ENCODE measurements at places on chromosomes 3 and 15. TPM values are rescaled to one million over a fixed set of nuclear protein-coding genes. Genes with fewer than 3 reads are reported as not detected.

GOLGA8M gene
- total RNA-seq = 0.75 TPM

CDCP1 gene
- 3.7 TPM for total RNA-seq

KCNH8 gene
- not detected for total RNA-seq

CADM2 gene
- 0.14 TPM for total RNA-seq

OIP5 gene
- 14.0 TPM for total RNA-seq

CIB2 gene
- 0.91 TPM for total RNA-seq

ITIH1 gene
- total RNA-seq = not detected

MYZAP gene
- 0.11 TPM for total RNA-seq

SLC24A5 gene
- total RNA-seq = not detected

DAPK2 gene
- total RNA-seq = 1.3 TPM

- no peak for DNase-seq
Observed at GRCh38 chr3:189677667-189678066, 46.5 kb downstream of the TP63 start.

DNA sequence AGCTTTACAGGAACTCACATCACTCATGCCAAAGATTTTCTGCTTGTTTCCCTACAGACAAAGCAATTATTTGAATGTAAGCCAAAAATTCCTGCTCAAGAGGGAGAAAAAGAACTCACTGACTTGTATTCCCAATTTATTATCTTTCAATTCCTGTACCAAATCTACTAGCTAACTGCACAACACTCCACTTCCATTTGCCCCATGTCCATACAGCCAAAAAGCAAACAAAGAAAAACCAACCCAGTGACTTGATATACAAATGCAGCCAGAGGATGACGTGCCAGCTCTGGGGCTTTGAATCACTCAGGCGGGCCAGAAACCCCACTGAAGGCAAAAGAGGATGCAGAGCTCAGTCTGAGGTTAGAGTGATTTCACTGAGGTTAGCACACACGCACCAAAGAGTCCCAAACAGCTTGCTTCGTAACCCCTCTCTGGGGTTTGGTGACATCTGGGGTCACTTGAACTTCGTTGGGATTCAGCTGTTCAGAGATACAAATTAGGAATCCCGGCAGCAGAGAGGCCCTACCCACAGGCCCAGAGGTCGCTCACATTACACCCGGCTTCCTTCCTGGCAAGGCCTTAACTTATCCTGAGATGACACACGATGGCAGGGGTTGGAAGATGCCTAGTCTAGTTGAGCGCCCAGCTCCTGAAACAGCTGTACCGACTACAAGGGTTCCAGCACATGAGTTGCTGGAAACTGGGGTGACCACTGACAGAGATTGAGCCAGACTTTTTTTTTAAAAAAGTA, 1.6 kb downstream of the RFTN1 start:
- DNase-seq = peak; percentile 92

DNA sequence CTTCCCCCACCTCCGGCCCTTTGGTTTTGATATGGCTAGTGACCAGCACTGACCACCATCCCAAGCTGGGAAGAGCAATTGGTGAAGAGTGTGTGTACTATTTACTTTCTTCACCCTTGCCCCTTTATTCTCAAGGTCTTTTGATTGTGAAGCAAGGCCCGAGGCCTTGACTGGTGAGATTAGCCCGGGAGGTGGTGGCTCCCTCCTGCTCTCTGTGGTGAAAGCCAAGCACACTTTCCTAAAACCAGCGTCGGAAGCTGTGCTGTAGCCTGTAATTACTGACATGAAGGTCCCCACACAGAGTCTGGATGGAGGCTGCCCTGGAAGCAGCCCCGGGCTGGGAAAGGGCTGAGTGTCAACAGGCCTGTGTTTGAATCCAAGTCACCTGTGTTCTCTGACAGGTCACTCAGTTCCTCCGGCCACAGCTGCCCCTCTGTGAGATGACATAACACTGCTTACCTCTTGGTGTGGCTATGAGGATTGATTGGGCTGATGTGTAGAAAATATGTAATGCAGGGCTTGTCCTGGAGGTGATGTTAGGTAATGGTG, 60.5 kb upstream of the PRR23C start:
- no peak for DNase-seq

DNA sequence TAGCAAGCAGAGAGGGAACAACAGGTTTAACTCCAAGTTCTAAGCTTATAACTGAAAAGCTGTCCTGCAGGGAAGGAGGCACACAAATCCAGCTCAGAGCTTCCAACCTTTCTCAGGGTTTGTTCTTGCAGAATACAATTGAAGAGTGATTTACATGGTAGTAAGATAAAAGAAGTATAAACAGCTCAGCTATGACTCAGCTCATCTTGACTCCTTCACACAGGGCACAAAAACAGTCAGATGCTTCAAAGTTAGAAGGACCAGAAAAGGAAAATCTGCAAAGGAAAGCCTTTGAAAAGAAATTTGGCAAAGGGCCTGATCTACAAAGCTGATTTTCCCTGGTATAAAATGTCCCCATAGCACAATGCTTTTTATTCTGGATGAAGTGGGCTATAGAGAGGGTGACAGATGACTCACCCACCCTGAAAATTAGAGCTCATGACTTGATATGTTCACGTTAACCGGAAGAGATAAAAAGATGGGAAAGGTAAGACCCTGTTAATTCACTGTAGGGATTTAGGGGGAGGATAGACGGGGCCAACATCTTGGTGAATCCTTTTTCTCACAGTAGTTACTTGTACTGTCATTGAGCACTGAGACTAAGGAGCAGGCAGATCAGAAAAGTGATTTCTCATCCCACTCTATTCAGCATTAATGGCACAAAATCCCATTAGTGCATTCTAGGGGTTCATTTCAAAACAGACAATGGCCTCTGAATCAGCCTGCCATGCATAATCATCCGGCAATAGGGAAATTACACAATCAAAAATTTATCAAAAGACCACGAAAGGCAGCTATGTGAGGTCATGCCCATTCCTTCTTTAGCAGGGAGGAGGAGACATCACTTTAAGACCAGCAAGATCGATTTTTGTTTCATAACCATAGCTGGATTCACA, 143.5 kb downstream of the GAP43 start:
- no peak for DNase-seq

GRCh38 chr15:35751413-35752133, 205.6 kb upstream of the DPH6 start:
- peak; percentile 74 for DNase-seq

- DNase-seq = peak; percentile 12
Observed at GRCh38 chr15:83066034-83066733, 868 bp downstream of the BTBD1 start.

DNA sequence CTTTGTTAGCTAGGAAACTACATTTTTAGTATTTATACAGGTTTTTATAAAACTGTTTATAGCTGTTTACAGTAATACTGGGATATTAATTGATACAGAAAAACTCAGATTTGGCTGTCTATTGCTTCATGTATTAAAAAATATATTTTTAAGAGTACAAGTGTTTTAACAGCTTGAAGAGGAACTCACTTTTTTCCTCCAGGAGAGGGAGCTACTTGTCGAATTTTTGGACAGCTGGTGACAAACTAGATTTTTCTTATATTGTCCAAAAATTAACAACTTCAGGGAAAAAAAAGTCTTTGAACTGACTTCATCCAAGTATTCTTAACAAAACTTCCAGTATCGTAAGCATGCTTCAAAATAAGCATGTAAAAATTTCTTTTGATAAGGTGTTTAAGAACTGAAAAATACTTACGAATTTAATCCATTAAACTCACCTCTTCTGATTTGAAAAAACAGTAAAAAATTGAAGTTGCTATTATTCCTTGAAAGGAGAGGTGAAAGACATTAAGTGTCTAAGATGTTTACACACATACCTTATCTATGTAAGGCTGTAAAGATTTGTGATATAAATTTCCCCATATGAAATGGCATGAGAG, 4.0 kb downstream of the DIPK2A start:
- no peak for DNase-seq

DNA sequence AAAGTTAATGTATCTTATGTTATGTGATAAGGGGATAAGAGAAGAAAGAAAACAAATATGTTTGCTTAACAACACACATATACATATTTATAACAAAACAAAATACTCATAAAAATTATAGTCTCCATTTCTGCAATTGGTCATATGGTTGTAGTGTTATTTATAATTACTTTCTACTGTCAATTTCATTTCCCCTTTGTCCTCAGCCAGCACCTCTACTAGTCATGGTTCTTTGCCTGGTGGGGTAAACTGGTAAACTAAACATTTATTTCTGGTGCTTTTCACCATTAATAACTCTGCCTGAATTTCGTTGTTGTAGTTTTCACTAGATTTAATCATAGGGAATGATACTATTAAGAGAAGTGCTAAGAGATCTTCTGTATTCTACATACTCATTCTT, 88.0 kb upstream of the ALCAM start:
- no peak for DNase-seq

- no peak for DNase-seq
Observed at GRCh38 chr3:190568036-190568435, 54.2 kb downstream of the IL1RAP start.

- no peak for DNase-seq
Observed at GRCh38 chr3:133445108-133445507, 45.3 kb downstream of the BFSP2 start.

DNA sequence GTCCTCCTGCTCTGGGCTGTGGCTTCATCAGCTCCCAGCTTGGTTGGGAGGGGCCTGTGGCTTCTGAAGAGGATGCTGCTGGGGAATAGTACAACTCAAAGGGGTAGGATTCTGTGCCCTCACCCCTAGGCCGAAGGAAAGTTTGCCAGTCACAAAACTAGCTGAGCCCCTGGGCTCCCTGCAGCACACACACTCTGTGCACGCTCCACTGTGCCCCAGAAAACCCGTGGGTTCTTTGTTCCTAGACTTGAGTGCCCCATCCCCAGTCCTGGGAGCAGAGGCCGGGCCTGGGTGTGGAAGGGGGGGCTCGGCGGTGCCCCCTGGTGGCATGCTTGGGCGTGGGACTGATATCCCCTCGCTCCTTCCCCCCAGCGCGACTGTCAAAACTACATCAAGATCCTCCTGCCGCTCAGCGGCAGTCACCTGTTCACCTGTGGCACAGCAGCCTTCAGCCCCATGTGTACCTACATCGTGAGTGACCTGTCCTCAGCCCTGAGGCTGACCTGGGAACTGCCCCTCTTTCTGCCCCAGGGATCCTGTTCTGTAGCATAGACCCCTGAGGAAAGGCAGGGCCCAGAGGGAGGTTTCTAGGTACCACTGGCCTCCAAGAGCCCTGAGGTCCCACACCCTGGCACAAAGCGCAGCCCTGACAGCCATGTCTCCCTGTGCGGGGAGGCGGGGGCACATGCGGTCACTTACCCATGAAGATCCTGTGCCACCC, 14.2 kb downstream of the CIB1 start:
- peak; percentile 76 for DNase-seq

- no peak for DNase-seq
Observed at GRCh38 chr15:76161153-76162035, 101.6 kb downstream of the TMEM266 start.

DNA sequence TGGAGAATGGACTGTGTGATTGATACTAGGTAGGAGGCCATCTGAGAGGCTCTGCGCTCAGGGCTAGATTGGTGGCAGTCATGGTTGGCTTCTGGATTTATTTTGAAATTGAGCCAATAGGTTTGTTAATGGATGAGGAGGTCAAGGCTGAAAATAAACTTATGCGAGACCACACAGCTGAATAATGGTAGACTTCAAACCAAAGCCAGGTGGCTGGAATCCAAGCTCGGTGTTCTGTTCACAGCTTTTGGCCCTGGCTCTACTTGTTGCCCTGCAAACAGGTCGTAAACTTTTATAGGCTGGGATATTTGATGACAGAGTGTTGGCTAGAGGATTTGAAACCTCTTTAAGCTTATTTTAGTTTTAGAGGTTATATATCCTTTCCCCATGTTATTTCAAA, 160.4 kb downstream of the CHL1 start:
- DNase-seq = no peak

DNA sequence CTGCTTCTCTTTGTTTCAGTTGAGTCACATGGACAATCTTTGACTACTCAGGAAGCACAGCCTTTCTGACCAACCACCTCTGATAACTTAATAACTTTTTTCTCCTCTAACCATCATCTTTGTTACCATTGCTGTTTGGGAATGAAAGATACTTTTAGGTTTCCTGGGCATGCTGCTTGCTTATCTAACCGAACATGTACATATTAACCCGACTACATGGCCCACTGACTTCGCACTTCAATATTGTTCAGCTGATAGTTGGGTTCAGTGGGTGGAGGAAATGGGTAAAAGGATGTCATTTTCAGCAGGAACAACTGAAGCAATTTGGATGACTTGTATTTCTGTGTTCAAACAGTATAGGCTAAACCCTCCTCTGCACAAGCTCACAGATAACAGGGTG, 214.3 kb downstream of the SQOR start:
- DNase-seq = no peak

- DNase-seq = no peak
Observed at GRCh38 chr3:141773676-141774075, 10.5 kb downstream of the GRK7 start.

DNA sequence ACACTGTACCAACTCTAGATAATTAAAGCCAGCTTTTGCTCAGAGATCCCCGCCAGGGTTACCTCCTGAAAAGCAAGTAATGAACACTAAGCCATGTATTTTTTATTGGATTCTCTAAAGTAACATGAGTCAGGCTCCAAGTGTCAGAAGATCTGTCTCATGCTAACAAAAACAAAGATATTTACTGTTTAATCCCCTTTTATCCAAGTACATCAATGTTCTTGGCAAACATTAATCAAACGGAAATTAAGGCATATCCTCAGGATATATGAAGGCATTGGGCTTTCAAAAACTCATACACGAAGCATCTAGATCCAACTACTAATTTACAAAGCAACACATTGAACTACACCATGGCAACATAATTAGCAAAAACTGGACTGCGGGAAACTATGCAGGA, 37.2 kb downstream of the MYO5A start:
- no peak for DNase-seq

GRCh38 chr3:13299531-13300155, 120.5 kb downstream of the NUP210 start:
- DNase-seq = no peak

DNA sequence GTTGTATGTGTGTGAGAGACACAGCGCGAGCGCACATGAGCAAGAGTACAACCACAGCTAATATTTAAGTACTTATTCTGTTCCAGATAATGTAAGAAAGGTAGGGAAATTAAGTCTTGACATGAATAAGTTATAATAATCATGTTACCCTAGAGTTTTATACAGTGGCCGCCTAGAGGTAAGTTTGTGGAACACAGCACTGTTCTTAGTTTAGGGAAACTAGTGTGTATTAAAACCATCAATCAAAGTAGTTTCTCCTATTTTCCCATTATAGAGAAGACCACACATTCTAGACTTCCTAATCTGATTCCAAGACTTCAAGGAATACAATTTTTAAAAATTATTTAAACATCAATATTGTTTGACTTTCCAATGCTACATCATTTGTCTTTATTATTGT, 9.5 kb downstream of the ALDH1A2 start:
- DNase-seq = no peak

- DNase-seq = no peak
Observed at GRCh38 chr3:64975147-64975546, 287.3 kb upstream of the ADAMTS9 start.

GRCh38 chr15:68113273-68113672, 59.2 kb downstream of the PIAS1 start:
- DNase-seq = no peak

DNA sequence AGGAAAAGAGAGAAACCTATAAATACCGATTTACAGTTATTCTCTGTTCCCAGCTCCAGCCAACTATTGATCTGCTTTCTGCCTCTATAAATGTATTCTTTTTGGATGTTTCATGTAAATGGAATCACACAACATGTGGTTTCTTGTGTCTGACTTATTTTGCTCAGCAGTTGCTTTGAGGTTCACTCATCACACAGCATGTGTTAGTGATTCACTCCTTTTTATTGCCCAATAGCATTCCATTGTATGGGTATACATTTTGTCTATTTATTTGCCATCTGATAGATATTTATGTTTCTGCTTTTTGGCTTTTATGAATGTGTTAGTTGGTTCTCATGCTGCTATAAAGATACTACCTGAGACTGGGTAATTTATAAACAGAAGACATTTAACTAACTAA, 23.6 kb downstream of the CCR1 start:
- DNase-seq = no peak
